Stimulated activated CD8-positive, alpha-beta memory T cell treated with anti-CD3 and anti-CD28 coated beads, Interleukin-12 subunit alpha, Interleukin-12 subunit beta, amount 100 ng/mL, for 1 hour (primary cell): ENCODE measurements at places on chromosomes 6 and 20.

DNA sequence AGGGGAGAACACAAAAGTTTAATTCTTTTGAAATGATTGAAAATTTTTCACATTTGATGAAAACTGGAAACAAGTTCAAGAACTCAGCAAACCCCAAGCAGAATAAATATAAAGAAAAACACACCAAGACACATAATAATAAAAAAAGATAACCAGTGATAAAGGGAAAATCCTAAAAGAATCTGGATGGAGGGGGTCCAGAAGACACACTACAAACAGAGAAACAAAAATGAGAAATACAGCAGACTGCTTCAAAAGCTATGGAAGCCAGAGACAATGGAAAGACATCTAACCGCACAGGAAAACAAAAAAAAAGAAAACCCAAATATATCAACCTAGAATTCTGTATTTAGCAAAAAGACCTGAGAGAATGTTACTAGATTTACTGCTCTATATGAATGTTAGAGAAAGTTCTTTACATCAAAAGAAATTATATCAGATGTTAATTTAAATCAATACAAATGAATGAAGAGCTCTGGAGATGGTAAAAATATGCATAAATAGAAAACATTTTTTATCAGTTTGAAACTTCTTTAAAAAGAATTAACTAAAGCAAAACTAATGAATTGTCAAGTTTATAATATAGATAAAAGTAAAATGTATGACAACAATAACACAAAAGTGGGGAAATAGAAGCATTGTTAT lies 310.7 kb upstream of the PREP start:
- DNase-seq, result no peak

- DNase-seq, result no peak
Observed at GRCh38 chr6:151641028-151641427, 147.2 kb downstream of the CCDC170 start.

DNA sequence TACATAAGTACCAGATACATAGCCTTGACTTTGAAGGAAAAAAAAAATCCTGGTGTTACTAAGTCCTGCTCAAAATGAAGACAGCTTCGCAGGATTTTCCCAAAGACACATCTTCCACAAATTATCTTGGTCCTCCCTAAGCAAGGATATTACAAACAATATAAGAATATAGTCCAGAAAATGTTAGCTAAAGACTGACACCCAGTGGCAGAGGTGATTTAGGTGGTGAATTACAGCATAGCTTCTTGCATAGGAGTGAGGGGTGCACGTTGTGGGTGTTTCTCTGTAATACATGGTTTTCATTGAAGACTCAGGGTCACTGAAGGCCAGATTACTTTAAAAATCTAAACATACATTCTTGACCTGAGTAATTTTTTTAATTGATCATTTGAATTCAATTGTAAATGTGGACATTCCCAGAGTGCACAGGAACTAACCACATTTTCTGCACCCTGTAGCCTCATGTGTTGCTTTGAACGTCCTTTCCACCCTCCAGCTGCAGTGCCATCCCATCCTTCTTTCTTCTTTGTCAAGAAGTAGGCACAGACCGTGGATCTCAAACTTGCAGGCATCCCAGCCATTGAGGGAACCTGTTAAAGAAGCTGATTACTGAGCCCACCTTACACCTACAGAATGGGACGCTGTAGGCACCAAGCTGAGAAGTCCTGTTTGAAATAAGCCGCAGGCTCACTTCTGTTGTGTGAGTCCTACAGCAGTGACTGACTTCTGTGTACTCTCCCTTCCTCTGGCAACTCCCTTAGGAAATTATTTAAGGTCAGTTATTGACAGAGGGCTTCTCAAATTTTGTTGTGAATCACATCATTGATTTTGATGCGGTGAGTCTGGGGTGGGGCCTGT lies 102.6 kb downstream of the PERP start:
- DNase-seq, result no peak

GRCh38 chr6:142844065-142844755 lies 100.8 kb downstream of the HIVEP2 start:
- DNase-seq, result no peak

GRCh38 chr6:166737261-166737660 lies 110.2 kb upstream of the RPS6KA2 start:
- DNase-seq, result no peak

DNA sequence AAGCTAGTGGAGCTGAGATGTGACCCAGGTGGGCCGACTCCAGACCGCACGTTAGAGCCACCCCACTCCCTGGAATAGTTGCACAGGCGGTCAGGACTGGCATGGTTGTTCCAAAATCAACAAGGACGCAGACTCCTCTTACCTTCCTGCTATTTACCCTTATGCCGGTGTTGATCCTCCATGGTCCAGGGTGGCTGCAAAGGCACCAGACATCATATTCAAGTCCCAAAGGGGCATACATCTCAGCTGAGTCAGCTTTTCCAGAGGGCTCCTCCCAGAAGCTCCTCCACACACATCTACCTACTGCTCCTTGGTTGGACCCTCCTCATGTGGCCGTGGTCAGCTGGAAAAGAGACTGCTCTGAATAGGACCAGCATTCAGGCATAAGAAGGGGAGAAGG lies 112.2 kb downstream of the SYCP2 start:
- no peak for DNase-seq

DNA sequence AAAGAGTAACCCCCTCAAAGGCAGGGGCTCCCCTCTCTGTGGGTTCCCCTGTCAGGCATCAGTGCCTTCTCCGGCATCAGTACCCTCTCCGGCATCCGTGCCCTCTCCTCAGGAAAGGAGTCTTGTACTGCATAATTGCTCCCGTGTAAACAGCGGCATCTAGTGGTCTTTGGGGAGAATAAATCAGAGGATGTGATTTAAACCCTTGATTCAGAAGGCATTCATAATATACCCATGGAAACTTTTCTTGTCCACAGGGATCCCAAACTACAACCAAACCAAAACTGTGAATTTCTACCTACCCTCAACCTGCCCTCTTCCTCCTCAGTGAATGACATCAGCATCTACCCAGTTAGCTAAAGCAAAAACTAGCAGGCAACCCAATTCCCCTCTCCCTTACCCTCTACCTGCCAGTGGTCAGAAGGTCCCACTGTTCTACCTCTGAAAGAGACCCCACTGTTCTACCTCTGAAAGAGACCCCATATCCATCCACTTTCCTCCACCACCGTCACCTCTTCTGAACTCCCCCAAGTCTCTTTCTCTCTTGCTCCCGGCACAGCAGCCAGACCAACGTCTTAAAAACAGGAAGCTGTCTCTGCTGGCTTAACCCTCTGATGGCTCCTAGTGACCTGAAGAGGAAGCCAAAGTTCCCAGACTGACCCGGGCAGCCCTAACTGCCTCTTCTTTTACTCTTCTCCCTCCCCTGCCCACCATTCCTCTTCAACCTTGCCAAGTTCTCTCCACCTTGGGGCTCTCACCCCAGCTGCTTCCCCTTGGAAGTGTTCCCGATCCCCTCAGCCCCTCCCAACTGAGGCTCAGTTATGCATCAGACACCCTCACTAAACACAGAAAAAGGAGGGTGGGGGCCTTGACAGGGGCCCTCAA lies 27.2 kb downstream of the UBE2V1 start:
- DNase-seq, result peak; percentile 33

DNA sequence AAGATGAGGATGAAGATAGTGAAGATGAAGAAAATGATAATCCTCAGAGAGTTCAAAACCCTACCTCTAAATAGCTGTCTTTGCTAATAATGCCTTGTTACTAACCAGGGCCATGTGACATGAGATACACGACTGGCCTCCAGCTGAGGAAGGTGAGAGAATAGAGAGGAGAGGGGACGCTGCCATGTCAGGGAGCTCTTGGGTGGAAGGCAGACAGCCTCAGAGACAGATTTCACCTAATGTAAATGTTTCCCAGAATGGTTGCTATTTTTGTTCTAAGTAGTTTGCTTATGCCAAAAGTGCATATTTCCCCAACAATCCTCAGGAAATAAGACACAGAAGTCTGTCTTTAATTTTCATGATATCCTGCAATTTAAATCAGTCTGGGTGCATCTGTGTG lies 138.4 kb downstream of the ELOVL4 start:
- no peak for DNase-seq

DNA sequence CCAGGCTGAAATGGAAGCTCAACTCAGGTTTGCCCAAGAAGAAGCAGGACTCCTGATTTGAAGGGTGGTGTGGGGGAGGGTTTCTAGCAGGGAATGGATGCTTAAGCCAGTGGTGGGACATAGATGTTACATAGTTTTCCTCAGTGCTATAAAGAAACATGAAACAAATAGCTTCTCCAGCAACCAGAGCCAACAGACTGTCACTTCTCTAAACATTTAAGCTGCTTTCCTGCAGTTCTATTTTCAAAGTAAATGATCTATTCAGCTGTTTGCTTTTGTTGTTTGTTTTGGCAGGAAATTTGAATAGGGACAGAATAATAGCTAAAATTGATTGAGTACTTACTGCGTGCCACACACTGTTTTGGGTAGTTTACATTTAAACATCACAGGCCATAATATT lies 169.0 kb downstream of the UST start:
- no peak for DNase-seq

DNA sequence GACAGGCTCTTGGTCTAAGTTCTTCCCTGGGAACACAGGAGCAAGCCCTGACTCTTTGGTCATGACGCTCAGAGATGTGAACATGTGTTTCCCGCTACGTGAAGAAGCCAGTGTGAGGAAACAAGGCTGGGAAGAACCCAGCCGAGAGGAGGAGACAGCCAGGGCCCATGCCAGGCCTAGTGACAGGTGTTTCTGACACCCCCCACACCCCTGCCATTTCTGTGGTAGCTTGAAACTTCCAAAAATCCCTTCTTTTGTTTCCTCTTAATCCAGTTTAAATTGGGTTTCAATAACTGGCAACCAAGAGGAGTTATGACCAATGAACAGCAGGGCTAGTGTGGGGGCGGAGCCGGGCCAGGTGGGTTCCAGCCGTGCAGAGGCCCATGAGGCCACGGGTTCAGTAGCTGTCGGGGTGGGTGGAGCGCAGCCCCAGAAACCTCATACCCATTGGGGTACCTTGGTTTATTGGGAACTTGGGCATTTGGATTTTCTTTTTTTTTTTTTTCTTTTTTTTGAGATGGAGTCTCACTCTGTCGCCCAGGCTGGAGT lies 33.5 kb downstream of the WRNIP1 start:
- DNase-seq, result no peak

GRCh38 chr6:51562198-51562597 lies 525.2 kb downstream of the PKHD1 start:
- DNase-seq, result no peak

DNA sequence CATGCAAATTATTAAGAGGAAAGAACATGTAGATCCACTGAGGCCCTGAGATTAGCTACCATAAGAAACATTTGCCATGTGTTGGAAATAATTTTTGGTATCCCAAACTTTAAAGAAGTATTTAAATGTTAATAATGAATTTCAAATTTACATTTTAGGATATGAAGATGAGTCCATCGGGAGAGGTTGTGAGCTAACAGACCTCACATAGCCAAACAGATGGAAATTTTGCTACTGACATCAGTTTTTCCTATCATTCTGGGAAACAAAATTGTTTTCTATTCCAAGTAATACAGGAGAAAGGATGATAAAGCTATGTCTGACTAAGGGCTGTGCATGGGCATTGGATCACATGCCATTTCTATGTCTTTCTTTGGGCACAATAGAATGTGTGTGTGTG lies 809.6 kb downstream of the TENT5A start:
- no peak for DNase-seq

DNA sequence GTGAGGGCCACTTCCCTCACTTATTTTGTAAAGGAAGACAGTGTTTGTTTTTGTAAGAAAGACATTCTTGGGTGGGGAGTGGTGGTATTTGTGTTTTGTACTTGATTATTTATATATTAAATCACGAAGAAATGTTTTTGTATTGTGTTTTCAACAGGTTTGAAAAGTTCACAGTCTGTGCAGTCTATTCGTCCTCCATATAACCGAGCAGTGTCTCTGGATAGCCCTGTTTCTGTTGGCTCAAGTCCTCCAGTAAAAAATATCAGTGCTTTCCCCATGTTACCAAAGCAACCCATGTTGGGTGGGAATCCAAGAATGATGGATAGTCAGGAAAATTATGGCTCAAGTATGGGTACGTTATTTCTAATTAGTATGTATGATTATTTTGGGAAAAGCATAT lies 137.2 kb downstream of the NCOA3 start:
- DNase-seq, result no peak

- DNase-seq, result no peak
Observed at GRCh38 chr6:114739656-114740055, 396.8 kb upstream of the HS3ST5 start.

DNA sequence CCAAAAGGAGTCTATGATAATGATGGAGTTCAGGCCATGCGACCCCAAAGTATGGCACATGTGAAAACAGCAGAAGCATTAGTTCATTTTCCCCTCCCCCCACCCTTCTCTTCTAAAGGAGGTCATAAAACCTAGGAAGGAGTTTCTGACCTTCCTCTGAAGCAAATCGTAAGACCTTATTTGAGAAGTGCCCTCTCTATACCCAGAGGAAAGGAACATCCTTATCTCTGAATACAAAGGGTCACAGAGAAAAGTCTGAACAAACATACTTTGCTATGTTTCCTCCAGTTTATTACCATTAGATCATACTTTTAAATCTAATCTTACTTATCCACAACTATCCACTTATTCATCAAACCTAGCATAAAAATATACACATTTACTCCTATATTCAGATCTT lies 48.6 kb downstream of the SLX4IP start:
- DNase-seq, result no peak

DNA sequence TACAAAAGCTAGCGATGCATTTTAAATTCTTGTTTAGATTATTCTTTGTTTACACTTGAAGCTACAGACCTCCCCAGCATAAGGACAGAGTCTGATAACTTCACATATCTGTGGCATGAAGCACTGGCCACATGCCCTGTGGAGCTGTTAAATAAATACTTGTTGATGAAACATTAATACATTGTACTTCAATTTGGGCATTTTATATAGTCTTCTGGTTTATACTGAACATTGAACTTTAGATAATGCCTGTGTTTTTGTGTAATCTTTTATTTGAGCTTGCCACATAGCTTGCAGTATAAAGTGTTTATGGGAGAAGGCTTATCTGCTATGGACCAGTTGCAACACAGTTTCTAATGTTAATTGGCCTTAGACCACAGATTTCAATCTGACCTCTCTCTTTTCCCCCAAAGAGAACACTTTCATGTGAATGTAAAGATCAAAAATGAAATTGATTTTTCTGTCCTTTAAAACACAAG lies 48.2 kb downstream of the FRK start:
- DNase-seq, result no peak

GRCh38 chr20:50197463-50198179 lies 7.0 kb downstream of the CEBPB start:
- no peak for DNase-seq

DNA sequence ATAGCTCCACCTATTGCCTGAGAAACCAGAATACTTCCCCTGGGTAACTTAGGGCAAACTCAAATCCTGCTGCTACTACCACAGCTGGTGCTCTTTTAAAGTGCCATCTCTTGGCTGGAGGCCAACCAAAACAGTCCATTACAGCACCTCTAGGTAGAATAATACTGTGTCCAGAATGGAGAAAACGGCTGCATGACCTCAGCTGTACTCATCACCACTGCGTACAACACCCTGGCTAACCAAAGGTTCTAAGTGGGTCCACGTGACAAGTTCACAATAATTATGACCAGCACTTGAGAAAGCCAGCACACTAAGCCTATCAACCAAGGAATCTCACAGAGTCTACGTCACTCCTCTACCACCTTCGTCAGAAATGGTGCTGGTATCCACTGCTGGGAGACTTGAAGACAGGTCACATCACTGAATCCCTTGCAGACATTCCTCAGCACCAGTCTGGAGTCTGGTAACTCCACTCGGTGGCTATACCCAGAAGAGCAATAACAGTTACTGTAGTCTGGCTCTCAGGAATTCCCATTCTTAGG lies 40.9 kb upstream of the PKIB start:
- no peak for DNase-seq
